ENCODE measurements at places on chromosomes 12 and 14.

GRCh38 chr14:74472601-74473000 is 20.5 kb downstream of the NPC2 start:
- DNase-seq, result no peak

GRCh38 chr14:84288781-84289180 is 1241.2 kb upstream of the FLRT2 start:
- DNase-seq, result no peak

DNA sequence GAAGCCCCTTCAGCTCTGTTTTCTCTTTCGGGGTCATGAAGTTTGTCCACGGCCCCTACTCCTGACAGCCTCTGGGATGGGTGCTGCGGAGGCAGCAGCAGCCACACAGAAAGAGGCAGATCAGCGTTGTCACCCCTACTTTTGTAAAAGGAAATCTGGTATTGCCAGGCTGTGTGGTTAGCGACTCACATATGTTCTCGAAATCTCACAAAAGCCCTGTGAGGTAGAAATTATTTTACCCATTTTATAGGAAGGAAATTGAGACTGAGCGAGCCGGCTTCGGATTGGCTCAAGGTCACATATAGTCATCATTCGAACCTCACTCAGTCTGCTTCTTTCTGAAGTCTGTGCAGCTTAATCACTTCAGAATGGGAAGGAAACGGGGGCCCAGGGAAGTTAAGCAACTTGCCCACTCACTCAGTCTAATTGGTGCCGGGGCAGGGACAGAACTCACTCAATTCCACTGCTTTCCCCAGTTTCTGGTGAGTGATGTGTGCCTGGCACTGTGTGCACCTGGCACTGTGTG is 1.1 kb upstream of the CKAP4 start:
- no peak for DNase-seq

DNA sequence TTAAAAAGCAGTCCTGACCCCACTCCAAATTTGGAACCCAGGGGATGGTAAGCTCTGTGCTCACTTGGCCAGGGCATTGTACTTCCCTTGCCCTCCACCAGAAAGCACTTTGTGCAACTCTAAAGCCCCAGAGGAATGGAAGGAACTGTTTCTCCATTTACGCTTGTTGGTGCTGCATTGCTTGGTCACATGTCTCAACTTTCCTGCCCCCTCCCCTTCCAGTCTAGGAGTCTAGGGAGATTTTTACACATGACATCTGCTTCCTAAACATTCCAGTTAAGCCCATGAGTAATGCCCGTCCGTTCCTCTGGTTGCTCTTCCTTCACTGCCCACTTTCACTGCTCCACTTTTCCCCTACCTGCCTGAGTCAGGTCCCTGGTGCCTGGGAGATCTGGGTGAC is 92.6 kb upstream of the MAP1LC3B2 start:
- no peak for DNase-seq

DNA sequence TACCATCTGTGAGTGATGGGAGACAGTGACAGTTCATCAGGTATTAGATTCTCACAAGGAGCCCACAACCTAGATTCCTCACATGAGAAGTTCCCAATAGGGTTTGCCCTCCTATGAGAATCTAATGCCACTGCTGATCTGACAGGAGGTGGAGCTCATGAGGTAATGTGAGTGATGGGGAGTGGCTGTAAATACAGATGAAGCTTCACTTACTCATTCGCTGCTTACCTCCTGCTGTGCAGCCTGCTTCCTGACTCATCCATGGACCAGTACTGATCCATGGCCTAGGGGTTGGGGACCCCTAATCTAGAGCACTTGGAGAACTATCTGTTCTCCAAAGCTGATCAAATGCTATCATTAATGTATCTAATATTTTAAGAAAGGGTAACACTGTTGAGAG is 17.7 kb downstream of the CLEC2D start:
- no peak for DNase-seq

DNA sequence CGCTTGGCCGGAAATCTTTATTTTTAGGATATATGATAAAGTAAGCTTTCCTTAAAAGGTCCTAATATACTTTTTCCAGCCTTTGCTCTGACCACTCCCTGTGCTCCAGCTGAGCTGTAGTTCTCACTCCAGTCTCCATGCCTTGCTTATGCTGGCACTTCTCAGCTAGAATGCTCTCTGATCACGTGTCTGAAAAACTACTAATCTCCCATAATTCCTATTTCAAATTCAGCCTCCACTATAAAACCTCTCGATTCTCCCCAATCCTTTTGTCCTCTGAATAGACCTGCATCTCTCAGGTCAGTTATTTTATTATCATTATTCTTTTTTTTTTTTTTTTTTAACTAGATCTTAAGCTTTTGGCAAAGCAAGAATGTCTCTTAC is 3.7 kb downstream of the BIN2 start:
- no peak for DNase-seq

- no peak for DNase-seq
Measured at GRCh38 chr14:59869381-59870255, 958 bp downstream of the RTN1 start.

GRCh38 chr12:93803424-93803807 is 126.2 kb downstream of the CRADD start:
- no peak for DNase-seq

DNA sequence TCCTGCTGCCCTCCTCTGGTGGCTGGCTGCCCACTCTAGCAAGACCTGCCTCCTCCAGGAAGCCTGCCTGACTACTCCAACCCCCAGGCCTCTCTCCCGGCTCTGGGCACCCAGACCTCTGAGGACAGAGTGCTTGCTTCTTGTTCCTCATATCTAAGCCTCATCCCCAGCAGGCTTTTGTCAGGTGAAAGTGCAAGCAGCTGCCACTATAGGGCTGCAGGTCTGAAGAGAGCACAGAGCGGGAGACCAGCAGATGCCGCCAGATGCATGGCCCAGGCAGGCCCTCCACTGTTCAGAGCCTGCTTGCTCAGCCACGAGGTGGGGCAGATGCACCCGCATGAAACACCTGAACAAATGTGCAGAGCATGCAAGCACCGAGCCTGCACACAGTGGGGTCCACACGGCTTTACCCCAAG is 73.0 kb downstream of the SERPINA3 start:
- DNase-seq, result no peak

- no peak for DNase-seq
Measured at GRCh38 chr14:96727980-96728717, 69.0 kb upstream of the VRK1 start.

DNA sequence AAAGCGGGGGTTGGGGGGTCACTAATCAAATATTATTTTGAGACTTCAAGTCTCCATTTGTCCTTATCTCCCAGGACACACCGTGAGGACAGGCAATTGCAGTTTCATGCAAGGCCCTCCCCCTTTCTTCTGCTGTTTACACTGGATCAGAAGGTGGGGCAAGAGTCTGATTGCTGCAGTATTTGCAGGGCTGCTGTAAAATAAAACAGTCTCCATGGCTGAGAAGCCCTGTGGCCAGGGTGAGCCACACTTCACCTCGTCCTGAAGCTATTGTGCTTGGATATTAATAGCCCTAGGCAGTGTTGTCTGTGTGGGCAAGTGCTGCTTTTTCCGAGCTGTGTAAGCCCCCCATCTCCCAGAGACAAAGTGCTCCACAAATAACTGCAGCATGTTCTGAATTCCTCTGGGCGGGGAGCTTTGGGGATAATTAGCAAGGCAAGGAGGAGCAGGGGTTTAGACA is 187.4 kb upstream of the NTF3 start:
- no peak for DNase-seq

DNA sequence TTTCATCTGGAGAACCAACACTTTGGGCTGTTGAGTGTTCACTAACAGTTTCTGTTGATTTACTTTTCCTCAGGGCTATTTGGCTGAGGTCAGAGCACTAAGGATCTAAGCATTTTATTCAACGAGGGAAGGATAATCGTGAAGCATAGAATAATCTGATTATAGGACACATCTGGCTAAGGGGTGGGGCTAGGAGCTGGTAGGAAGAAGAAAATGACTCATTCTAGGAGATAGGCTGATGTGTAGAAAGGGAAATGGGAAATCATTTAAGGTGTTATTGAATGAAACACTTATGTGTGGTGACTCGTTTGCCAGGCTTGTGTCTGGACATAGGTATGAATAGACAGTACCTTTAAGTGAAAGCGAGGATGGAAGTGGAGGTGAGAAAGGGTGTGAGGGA is 167.2 kb downstream of the ETNK1 start:
- DNase-seq, result no peak

- DNase-seq, result no peak
Measured at GRCh38 chr14:24108336-24108874, 6.2 kb upstream of the DCAF11 start.

- DNase-seq, result no peak
Measured at GRCh38 chr14:37673439-37673838, 78.0 kb downstream of the TTC6 start.

DNA sequence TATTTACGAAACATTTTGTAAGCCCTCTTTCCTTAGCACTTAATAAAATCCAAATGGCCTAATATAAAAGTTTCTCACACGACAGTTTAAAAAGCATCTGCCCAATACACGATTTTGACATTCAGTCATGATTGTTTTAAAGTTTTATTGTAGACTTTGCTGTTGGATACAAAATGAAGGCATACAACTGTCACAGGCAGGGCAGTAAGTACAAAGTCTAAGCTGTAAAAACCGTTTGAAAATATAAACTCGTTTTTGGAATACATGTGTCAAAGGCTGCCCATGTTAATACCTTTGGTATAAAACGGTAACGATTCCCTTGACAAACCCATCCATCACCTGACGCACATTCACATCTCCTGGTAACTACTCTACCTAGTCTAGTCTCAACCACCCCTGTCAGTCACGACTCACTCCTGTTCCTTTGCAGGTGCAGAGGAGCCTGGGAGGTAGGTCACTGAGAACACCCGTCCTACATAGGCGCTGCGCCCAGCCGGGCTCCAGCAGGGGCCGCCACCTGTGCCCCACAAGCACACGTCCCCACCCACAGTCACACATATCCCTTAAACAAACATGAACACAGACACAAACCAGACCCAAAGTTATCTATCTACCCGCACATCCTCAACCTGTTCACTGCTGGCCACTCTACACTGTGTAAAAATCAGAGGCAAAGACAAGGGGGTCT is 27.1 kb downstream of the KCTD10 start:
- no peak for DNase-seq

GRCh38 chr12:63844391-63845341 is at the start of gene SRGAP1:
SRGAP1 (plus strand) TSS chr12:63844700; CDS start chr12:63844817, 117 bp downstream.
- DNase-seq, result no peak

GRCh38 chr14:78131616-78132015 is 38.6 kb upstream of the NRXN3 start:
- no peak for DNase-seq

DNA sequence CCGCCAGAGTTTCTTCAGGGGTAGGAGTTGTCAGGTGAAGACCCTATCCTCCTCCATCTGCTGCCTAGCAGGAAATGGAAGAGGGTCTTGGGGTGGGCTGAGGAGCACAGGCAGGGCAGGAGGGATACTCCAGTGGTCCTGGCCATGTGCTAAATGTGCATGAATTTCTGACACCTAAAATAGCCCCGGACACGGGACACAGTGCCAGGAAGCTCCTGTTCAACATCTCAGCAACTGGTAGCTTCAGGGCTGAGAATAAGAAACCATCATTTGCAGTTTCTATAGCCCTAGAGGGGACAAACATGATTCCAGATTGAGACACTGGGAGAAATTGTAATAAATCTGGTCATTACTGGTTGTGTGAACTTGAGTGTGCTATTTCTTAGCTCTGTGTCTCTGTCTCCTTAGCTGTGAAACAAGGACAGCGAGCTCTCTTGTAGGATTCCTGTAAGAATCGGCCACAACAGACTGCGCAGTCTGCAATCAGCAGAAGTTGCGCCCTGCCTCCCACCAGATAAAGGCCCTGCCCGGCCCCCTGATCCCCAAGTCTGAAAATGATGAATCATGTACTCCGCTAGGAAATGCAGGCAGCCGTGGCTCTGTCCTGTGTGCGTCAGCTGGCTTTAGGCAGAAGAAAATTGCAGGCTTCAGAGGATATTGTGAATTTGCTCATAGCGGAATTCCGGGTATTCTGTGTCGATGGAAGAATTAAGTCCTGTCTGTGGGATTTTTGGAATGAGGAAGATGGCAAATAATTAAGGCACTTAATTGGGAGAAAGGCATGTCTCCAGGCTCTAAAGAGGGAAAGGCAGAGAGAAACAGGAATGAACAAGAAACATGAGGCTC is 35.2 kb upstream of the MEG3 start:
- no peak for DNase-seq

- no peak for DNase-seq
Measured at GRCh38 chr12:57993834-57994233, 52.5 kb downstream of the ATP23 start.

DNA sequence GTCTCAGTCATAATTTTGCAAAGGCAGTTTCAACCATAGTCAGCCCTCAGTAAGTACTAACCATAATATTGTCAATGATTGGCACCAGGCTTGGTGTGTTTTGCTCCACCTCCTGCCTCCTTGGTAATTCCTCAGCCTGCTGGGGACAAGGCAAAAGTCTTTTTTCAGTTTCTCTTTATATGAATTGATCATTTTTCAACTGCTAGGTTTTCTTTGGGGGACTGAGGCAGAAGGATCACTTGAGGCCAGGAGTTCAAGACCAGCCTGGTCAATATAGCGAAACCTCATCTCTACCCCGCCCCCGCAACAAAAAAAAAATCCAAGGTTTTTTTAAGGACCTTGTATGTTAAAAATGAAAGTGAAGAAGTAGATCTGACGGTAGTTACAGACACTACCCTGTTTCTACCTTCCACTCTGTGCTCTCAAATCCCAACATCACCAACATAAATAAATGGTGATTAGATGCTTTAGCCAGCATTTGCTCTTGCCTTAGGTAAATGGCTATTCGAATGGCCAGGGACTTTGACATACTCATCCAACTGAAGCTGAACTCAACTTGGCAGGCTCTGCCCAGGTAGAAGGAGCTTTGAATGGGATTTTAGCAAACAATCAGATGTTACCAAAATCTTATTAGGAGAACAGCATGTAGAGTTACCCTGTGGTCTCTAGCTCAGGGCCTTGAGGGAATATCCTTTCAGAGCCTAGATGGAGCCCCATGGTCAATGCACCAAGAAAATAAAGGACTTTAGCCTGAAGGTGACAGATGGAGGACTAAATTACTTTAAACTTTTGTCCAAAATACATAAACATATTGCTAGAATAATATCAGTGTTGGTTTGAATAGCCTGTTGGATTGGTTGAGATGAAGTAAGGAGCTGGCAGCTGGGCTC is 126.9 kb upstream of the AMIGO2 start:
- DNase-seq, result no peak

DNA sequence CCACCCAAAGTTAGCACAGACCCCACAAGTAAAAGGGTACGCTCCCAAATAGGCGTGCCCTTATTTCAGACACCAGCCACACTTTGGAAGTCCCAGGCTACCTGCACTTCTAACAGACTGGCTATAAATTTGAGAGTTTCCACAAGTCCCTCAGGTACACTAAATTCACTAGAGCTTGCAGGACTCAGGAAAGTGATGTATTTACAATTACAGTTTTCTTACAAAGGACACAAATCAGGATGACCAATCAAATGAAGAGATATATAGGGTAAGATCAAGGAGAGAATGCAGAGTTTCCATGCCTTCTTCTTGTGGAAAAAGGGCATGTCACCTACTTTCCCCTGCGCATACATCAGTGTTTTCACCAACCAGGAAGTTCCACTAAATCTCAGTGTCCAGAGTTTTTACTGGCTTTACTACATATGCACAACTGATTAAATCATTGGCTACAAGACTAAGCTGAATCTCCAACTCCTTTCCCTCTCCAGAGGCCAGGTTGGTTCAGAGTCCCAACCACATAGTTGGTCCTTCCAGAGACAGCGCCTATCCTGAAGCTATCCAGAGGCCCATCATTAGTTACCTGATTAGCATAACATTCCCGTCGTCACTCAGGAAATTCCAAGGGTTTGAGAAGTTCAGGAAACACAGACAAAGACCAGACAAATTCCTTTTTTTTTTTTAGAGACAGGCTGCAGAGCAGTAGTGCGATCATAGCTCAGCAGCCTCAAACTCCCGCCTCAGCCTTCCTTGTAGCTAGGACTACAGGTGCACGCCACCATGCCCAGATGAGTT is 84.2 kb downstream of the DENND5B start:
- no peak for DNase-seq

Measured in stimulated activated CD8-positive, alpha-beta memory T cell treated with anti-CD3 and anti-CD28 coated beads, Interleukin-4, amount 100 ng/mL, for 1 hour (primary cell).